T-helper 1 cell (primary cell): ENCODE measurements at places on chromosomes 12 and 14.

DNA sequence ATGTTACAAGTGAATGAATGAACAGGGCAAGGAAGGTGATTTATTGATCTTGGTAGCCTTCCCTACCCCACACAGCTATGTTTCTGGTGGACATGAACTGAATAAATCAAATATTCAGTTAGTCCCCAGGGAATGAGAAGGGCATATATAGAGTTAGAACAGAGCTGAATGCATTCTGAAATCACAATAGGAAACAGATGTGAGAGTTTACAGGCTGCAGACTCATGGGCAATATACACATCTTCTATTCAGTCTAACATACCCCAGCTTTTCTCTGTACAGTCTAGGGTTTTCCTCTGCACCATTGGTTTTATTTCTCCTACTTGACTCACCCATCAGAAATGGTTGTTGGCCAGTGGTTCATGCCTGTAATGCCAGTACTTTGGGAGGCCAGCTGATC, 7.3 kb upstream of the STX2 start:
- no peak for DNase-seq

DNA sequence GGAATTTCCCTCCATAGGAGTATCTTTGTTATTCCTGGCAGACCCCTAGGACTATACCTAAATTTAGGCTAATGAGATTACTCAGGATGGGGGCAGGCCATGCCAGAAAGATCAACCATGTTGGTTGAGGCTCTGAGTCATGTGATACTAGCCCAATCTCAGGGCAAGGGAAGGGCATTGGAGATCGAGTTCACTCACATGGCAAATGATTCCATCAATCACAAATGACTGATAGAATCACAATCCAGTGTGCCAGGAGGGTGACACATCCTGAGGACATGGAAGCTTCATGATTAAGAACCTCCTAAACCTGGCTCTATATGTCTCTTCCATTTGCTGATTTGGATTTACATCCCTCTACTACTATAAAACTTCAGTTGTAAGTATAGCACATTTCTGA, 182.3 kb downstream of the NTF3 start:
- no peak for DNase-seq

- no peak for DNase-seq
Observed at GRCh38 chr14:101236496-101237251, 324.6 kb upstream of the DIO3 start.

- DNase-seq, result no peak
Observed at GRCh38 chr12:3097186-3097804, 20.1 kb downstream of the TSPAN9 start.

DNA sequence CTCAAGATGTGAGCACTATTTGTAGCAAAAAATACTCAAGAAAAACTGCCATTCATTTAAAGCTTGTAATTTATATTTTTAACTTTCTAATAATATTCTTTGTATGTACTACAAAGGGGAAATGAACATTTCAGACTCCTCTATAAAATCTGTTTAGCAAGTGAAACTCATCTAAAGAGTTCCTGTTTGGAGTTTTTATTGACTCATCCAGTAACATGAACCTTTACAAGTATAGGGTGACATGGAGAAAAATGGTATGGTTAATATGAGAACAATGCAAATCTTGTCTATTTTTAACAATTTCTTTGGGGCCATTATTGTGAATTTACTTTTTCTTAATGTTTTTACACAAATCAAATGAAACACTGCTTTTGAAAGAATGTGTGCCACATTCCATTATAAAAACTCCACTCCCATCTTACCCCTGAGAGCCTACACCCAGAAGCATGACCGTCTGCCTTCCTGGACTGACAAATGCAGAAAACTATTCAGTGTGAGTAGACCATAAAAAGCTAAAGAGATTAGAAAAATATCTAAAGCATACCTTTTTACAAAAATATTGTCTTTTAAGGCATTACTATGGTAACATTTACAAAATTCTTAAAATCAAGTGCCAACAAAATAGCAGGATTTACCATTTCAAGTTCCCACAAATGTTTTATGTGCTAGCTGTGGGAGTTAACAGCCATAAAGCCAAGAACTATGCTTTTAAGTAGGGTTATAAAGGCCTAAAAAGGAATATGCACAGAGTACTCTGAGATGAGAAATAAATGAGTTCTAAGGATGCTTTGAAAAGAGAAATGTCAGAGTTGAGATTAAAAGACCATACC, 144.0 kb downstream of the ADAMTS20 start:
- DNase-seq, result no peak

- DNase-seq, result no peak
Observed at GRCh38 chr12:111074559-111074958, 154.2 kb upstream of the MYL2 start.

DNA sequence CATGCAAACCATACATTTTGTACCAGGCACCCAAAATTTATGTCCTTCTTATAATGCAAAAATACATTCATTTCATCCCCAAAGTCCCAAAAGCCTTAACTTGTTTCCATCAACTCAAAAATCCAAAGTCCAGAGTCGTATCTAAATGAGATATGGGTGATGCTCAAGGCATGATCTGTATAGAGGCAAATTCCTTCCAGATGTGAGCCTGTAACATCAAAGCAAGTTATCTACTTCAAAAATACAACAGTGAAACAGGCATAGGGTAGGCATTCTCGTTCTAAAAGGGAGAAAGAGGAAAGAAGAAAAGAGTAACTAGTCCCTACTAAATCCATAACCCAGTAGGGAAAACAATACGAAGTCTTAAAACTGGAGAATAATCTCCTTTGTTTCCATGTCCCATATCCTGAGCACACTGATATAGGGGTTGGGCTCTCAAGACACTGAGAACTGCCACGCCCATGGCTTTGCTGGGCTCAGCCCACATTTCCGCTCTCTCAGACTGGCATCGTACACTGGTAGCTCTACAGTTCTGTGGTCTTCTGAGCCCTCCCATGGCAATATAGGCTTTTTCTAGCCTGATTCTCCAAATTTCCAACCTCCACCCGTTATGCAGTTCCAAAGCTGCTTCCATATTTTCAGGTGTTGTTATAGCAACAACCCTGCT, 232.8 kb downstream of the TMTC2 start:
- no peak for DNase-seq

GRCh38 chr12:27179400-27180214, 64.5 kb upstream of the STK38L start:
- no peak for DNase-seq

DNA sequence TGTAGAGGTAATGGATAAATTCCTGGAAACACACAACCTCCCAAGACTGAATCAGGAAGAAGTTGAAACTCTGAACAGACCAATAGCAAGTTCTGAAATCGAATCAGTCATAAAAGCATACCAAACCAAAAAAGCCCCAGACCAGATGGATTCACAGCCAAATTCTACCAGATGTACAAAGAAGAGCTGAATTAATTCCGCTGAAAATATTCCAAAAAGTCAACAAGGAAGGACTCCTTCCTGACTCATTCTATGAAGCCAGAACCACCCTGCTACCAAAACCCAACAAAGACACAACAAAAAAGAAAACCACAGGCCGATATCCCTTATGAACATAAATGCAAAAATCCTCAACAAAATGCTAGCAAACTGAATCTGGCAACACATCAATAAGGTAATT, 81.5 kb downstream of the SLC38A4 start:
- no peak for DNase-seq

- DNase-seq, result no peak
Observed at GRCh38 chr12:76337583-76337982, 10.6 kb downstream of the BBS10 start.

DNA sequence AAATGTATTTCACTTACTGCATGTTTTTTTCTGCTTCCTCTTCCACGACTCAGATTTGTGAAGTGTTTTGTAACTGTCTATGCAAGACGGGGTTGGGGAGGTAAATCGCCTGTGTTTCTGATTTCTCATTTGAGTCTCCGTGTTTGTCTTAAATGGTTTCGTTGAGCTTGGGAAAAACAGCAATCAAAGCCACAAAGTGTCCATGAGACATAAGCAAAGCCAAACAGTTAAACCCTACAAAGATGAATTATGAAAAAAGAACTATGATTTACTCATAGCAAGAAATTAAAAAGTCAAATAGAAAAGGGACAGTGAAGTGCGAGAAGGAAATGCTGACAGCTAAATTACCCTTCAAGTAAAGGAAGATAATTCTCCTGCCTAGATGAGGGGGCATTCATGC, 164.3 kb upstream of the TMPO start:
- no peak for DNase-seq

GRCh38 chr12:56645201-56645716, 525 bp downstream of the ATP5F1B start:
- DNase-seq, result no peak

DNA sequence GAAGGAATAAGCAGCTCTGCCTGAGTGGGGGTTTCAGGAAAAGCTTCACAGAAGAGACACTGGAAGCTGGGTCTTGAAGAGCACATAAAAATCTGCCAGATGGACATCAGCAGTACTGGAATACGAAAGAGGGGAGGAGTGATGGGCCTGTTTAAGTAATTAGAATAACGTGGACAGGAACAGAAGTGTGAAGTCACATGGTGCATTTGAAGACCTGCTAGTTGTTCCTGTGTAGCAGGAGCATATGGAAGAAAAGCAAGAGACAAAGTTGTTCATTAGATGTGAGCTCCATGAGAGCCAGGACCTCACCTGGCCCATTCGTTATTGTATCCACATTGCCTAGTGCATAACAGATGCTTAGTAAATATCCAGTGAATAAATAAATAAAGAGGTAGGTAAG, 69.3 kb upstream of the VSX2 start:
- DNase-seq, result no peak

DNA sequence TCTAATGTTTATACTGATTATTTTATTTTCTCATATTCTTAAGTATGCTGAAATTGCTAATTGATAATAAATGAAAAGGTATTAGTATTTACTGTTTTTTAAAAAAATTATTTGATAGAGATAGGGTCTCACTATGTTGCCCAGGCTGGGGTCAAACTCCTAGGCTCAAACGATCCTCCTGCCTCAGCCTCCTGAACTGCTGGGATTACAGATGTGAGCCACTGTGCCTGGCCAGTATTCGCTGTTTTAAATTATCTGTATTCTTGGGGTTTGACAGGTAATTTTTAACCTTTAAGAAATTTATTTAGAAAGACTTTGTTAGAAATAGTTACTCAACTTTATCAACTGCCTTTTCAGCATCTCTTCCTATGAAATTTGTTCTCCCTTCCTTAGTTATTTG, 32.2 kb downstream of the RAN start:
- DNase-seq, result no peak

DNA sequence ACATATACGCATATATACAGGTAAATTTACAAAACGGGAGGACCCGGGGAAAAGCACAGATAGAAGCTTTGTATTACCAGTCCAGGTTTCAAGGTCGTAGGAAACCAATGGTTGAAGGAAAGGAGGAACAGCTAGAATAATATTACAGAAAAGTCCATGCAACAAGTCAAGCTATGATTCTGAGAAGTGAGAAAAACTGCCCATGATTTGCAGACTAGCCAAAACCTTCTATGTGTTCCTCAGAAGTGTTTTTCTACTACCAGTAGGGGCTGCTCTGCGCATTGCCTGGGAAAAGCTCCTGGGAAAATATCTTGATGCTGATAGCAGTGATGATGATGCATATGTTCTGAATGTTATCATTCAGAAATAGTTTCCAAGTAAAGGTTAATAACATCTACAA, 2.2 kb downstream of the PDZRN4 start:
- DNase-seq, result no peak

- no peak for DNase-seq
Observed at GRCh38 chr12:97024393-97024792, 117.3 kb downstream of the NEDD1 start.

DNA sequence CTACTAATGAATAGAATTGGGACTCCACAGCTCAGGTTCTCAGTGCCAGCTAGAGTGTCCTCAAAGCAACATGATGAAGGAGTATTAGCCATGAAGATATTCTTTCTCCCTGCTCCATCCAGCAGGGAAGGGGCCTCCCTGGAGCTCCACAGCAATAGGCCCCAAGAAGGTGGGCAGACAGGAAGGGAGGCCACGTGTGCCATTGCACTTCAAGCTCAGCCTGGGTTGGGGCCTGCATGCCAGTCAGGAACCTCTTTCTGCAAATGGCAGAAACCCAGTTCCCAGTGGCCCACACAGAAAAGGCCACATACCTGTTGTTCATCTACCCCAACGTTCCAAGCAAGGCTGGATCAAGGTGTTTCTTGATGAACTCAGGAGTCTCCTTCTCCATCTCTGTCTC, 357.5 kb upstream of the SFSWAP start:
- no peak for DNase-seq

DNA sequence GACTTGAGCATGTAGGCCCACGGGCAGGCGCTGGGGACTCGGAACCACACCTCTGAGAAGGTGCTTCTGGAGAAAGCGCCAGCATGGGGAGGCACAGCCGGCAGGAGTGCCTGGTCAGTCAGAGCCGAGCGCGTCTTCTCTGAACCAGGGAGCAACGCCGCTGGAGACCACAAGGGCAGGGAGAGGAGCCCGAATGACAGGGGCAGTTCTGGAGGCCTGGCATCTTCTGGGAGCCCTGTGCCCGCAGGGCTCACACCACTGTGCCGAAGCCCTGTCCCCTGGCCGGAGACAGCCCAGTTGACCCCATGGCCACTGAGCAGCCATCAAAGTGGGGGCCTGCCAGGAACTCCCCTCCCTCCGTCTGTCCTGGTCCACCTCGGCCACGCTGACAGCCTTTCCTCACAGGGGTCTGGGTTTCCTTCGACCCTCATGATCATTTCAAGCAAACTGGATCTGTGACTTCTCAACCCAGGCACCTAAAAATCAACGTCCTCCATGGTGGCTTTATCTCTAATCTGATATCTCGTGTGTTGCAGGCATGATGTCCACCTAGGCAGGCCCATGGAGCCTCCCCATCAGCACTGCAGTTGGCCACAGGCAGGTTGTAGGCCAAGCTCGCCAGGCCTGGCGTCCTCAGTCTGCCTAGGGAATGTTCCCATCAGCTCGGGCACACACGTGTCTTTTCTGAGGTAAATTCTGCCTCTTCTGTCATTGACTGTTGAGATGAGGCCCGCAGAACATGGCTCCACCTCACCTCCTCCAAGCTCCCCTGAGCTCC, 299.3 kb upstream of the RTL1 start:
- no peak for DNase-seq

- no peak for DNase-seq
Observed at GRCh38 chr14:71372411-71372838, 465.2 kb downstream of the PCNX1 start.

- DNase-seq, result no peak
Observed at GRCh38 chr12:40344312-40344711, 119.5 kb downstream of the LRRK2 start.

GRCh38 chr12:70484464-70484863, 118.4 kb downstream of the KCNMB4 start:
- no peak for DNase-seq

DNA sequence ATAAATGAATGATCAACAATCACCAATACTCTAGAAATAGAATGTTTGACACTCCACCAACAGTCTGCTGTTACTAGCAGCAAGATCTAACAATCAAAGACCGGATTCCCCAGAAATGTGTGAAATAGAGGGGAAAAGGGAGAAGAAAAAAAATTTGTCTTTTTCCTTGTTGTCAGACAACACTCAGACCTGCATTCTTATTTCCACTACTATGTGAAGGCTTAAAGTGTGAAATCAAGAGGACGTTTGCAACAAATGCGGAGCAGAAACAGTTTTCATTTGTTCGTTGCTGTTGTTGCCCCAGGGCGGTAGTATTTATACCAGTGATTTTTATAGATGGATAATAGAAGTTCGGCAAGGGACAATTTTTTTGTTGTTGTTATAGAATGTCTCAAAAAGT, 9.2 kb downstream of the NKX2-1 start:
- no peak for DNase-seq
